ENCODE measurements at places on chromosomes 5 and 9.

DNA sequence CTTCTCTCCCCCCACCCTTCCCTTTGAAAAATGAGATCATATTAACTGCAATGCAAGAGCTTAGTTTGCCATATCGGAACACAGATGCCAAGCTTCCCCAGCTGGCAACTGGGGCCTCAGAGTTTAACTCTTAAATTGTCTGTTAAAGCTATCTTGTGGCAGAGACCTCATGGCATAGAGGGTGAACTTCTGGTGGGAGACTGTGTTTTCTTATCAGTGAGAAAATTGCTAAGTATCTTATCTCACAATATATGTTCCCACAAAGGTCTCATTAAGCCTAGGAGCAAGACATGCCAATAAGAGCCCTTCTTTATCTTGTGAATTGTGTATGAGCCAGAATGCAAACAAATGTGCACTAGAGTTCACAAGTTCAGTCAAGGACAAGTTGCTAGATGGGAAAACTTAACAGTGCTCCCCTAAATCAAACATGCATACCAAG lies 12.3 kb downstream of the NFIB start:
- no peak for DNase-seq

GRCh38 chr5:120769312-120769872 lies 305.3 kb downstream of the PRR16 start:
- DNase-seq: no peak

DNA sequence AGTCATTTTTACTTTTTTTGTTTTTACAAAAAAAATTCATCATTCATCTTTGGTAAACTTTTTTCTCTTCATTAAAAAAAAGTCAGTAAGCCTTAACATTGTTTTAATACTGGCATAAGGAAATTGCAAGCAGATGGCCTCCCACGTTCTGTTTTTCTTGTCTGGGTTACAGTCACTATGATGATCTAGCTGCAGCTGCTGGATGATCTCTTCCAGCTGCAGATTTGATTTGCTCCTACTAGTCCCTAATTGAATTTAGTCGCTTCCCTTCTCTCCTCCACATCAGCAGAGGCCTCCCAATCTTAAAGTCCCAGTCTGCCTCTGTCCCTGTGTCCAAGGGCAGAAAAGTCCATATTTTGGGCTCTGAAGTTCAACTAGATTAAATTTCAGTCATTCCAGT lies 106.8 kb upstream of the PTGER4 start:
- no peak for DNase-seq

GRCh38 chr5:150350524-150351344 lies 6.8 kb upstream of the TCOF1 start:
- DNase-seq: peak; percentile 57

GRCh38 chr5:58924306-58924705 lies 341.4 kb downstream of the RAB3C start:
- no peak for DNase-seq

DNA sequence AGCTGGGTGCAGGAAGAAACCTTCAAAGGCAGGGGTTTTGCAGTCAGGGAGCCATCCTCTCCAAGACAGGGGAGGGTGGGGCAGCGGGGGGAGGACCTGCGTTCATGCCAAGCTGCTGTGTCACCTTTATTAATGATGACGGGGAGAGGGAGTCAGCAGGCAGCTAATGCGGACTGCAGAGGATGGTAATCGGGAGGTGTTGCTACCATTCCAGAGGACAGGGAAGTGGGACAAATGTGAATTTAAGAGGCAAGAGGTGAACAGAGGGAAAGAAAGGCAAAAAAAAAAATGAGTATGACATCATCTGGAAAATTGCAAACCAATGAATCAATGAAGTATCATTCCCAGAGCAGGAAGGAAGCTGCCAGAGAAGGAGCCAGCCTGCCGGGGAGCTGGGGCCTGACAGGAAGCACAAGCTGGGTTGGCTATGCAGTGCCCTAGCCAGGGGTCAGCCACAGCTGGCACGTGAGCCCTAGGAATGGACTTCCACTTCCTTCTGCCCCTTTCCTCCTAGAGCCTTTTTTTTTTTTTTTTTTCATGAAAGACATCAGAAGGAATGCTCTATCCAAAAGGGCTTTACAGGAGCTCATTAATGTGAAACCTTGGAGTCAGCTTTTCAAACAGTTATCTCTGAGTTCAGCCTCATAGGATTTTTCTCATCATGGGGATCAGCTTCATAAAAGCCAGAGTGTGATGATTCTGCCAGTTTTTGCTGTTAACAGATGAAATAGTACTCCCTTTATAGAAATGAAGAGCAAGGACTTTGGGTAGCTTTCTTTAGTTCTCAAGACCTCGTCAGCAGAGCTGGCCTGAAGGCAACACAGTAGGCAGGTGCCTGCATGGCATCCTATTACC lies 9.2 kb downstream of the INSYN2B start:
- DNase-seq: no peak

DNA sequence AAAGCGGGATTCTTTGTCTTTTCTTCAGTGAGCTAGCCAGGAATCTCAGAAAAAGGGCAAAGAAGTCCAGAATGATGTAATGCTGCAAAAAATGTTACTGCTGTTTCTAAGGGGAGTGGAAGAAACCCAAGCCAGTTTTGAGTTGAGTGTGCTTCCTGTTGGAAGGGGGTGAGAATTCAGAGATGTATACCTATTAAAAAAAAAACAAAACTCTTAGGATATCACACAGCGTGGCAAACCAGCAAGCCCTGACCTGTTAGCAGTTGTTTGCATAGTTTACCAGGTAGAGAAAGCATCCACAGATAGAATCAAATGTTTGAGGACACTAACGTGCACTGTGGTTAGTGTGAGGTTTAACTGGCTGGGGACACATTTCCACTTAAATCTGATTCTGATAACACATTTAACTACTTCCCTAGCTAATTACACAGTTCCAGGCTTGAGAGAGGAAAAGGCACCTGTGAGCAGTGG lies 11.4 kb downstream of the BASP1 start:
- no peak for DNase-seq
